ENCODE measurements at places on chromosomes 7 and 10. TPM values are rescaled to one million over a fixed set of nuclear protein-coding genes. Genes with fewer than 3 reads are reported as not detected.

The EFCAB10 gene
- total RNA-seq = not detected

The KIAA1217 gene
- total RNA-seq = 2.2 TPM

The FAM237B gene
- not detected for total RNA-seq

The ZNF25 gene
- total RNA-seq = 8.1 TPM

The LANCL2 gene
- total RNA-seq = 13.1 TPM

The NKX6-2 gene
- not detected for total RNA-seq
